Stimulated activated CD4-positive, alpha-beta T cell treated with anti-CD3 and anti-CD28 coated beads, Interleukin-15, amount 100 ng/mL, for 1 hour (primary cell): ENCODE measurements at places on chromosomes 7 and 10.

- DNase-seq: no peak
These were observed 251.9 kb upstream of the PTER start for GRCh38 chr10:16184906-16185305.

DNA sequence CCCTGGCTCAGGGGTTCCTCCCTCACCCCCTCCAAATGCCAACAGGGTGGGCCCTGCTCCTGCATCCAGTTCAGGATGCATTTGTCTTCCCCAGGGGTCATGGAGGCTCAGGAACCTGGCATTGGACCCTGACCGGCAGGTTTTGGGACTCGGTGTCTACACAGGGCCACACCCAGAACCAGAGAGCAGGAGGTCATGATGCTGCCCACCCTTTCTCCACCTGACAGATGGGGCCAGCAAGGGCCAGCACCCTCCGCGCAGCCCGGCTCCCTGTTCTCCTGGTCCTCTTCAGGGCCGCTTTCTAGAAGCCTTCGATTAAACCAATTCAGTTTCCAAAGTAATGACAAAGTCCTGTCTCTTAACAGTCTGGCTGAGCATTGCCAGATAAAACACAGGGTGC is 50.2 kb downstream of the CAMK2B start:
- DNase-seq: no peak

DNA sequence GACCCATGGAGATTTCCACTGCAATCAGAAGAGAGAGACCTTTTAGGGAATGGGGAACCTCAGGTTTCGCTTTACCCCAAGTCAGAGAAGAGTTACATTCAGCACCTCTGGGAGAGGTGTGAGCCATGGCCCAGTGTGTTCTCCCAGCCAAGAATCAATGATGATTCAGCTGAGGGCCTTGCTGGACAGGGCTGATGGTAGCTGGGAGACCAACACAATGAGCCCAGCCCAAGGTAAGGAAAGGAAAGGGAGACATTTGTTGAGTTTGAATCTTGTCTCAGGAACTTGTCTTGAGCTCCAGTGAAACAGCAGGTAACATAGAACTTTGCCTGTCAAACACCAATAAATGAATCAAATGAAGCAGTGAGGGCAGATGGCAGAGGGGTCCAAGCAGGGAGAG is 14.0 kb upstream of the PPIA start:
- DNase-seq: no peak

DNA sequence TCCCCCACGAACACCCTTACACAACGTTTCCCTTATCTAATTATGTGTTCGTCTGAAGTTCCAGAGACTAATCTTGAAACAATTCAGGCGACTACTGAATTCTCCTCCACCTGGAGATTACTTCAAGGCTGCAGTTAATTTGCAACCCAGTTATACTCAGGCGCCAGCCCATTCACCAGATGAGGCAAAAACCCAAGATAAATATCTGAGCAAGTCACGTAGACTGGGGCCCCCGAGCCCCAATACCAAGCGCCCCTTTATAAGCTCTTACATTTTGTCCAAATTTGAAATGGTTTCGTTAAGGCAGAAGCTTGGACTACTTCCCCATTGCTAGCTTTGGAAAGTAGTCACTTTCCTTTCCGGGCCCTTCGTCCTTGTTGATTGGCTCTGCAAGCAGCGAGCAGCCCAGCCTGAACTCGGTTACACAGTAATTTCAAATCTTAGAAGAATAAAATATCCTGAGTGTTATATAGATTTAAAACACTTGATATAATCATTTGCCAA is 1.2 kb downstream of the TPK1 start:
- DNase-seq: no peak

GRCh38 chr7:150439967-150440366 is 10.5 kb upstream of the GIMAP8 start:
- no peak for DNase-seq

GRCh38 chr10:35215107-35215506 is 88.5 kb downstream of the CREM start:
- DNase-seq: no peak

GRCh38 chr10:129391464-129391863 is 75.6 kb upstream of the MGMT start:
- DNase-seq: no peak

GRCh38 chr7:144910411-144910810 is 74.6 kb upstream of the TPK1 start:
- DNase-seq: no peak

- DNase-seq: no peak
These were observed 39.8 kb downstream of the BRI3 start for GRCh38 chr7:98321301-98321700.

DNA sequence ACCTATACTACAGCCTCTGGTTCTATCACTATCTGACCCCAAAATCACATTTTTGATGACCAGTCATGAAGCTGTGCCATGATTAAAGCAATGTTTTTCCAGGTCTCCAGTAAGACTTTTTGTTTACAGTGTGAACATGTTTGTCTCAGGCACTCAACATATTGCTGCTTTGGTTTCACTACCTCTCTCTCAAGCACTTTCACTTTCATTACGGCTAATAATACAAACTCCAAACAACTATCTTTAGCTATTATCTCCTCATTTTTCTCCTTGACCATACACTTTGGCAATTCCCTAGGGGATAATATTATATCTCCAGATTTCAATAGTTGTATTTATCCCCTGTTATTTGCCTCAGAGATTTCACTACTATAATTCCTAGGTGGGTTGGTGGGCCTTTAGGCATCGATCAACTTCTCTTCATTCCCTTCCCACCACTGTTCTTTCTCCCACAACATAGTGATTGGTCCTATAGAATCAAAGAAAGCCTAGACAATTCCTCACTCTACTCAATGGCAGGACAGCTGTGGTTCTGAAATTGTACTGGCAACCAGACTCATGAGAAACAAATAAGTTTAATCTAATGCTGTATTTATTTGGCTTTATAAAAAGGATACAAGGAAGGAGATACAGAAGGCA is 261.4 kb upstream of the ZWINT start:
- DNase-seq: no peak

GRCh38 chr7:7868572-7868899 is 100.1 kb upstream of the GLCCI1 start:
- no peak for DNase-seq

- DNase-seq: no peak
These were observed 22.8 kb downstream of the GRID1 start for GRCh38 chr10:86343761-86344160.

- DNase-seq: no peak
These were observed 226.5 kb upstream of the HPS1 start for GRCh38 chr10:98673171-98673782.

DNA sequence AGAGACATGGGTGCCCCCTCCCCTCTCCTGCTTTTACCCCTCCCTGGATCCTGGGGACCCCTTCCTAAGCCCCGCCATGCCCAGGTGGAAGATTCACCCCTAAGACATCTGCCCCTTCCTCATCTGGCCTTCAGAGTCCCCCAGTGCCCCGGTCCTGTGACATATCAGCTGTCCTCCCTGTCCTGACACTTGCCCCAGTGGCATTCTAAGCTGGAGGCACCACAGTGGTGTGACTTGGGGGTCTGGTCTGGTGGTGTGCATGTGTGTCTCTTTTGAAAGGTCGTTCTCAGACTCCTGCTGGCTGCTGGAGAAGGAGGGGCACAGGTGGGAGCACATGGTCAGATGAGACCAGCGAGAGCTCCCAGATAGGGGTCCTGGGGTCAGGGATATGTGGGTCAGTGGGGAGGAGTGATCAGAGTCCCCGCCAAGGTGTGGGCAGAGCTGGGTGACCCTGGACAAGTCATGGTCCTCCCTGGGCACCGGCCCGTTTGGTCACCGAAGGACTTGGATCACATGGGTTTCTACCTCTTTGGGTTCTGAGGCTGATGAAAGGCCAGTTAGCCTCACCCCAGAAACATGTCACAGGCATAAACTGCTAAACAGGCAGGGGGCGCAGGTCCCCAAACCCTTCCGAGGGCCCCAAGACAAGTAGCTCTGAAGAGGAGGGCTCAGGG is 645 bp upstream of the TFR2 start:
- DNase-seq: no peak

- DNase-seq: no peak
These were observed 930.8 kb downstream of the IPMK start for GRCh38 chr10:57336865-57337264.

DNA sequence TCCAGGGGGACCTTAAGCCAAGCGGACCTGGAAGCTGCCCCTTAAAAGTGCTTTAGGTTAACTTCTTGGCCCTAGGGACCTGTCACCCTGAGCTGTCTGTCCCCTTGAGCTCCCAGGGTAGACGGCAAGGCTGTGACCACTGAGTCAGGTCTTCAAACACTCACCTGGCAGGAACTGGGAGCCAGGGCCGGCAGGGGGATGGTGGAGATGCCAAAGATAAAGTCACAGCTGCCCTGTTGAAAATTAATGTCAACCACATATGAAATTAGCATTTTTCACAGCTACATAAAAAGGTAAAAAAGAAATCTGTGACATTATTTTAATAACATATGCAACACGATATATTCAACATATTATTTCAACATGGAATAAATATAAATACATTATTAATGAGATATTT is 271.0 kb downstream of the GFRA1 start:
- DNase-seq: no peak

- DNase-seq: no peak
These were observed 46.6 kb upstream of the GRID1 start for GRCh38 chr10:86413046-86413728.

- DNase-seq: no peak
These were observed 133.6 kb upstream of the JCAD start for GRCh38 chr10:30192846-30193608.
